ENCODE measurements at places on chromosomes 2 and 18.

GRCh38 chr2:170512266-170512665, 202.9 kb upstream of the SP5 start:
- no peak for DNase-seq

DNA sequence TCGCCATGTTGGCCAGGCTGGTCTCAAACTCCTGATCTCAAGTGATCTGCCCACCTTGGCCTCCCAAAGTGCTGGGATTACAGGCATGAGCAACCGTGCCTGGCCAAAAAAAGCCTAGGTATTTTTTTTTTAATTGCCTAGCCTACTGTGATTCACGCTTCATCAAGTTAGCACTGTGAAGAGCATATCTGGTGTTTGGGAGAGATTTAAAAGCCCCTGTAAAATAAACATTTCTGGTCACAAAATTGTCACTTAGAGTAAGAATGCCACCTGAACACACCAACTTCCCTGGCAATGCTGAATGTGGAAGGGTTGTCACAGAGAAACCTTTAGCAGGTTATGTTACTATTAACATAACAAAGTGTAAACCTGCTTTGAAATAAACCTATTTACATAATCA, 39.7 kb upstream of the CHAC2 start:
- DNase-seq, result no peak

DNA sequence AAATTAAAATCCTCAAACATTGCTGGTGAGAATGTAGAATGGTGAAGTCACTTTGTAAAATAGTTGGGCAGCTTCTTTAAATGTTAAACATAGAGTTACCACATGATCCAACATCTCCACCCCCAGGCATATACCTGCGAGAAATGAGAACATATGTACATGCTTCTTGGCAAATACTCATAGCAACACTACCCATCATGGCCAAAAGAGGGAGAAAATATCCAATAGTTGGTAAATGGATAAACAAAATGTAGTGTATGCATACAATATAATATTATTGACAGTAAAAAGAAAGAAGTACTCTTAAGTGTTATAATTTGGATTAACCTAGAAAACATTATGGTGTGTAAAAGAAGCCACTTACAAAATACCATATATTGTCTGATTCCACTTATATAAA, 185.9 kb downstream of the CDH7 start:
- no peak for DNase-seq

DNA sequence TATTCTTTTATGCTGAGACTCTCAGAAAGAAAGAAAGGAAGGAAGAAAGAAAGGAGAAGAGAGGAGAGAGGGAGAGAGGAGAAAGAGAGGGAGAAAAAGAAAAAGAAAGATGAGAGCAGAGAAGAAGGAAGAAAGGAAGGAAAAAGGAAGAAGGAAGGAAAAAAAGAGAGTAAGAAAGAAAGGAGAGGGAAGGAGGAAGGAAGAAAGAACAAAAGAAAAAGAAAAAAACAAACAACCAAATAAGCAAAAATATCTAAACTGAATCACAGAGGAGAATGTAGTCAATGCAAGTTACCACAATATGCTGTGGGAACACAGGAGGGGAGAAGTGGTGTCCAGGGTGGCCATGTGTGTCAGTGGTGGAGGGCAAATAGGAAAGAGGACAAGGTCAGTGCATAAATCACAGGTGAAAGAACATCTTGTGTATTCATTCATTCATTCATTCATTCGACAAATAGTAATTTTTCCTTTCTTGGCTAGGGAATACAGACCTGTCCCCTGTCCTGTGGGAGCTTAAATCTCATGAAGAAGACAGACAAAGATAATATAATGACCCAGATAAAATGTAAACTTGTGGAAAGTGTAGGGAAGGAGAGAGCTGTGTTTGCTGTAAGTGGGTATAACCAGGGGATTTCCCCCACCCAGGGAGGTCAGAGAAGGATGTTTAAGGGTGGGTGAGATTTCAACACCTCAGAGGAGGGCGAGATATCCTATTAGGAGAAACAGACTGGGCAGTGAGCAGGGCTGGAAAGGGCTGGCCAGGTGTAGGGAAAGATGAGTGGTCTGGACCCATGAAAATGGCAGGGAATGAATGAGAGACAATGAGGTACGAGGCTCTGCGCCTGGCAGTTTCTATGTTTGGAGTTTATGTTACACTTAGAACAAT, 50.7 kb downstream of the IL1R2 start:
- no peak for DNase-seq

GRCh38 chr2:104286841-104287240, 567.1 kb upstream of the POU3F3 start:
- no peak for DNase-seq

DNA sequence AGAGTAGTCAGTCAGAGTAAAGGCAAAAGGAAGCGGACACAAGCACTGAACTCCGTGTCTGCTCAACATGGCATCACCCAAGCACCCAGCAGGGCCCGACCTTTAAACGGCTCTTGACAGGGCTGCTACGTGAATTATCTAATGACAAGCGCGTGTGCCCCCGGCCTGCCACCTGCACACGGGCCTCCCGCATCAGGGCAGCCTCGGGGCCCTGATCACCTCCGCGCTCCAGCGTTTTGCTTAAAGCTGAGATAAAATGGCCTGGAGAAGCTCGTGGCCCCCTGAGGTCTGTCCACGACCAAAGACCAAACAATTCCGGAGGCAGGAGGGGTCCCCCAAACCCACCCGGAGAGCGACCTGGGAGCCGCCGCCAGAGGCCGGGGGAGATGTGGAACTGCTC, 376 bp downstream of the NDUFA10 start:
- DNase-seq, result no peak

Measured in cortex of kidney (tissue), 1 donor.